ENCODE measurements at places on chromosomes 4 and X.

DNA sequence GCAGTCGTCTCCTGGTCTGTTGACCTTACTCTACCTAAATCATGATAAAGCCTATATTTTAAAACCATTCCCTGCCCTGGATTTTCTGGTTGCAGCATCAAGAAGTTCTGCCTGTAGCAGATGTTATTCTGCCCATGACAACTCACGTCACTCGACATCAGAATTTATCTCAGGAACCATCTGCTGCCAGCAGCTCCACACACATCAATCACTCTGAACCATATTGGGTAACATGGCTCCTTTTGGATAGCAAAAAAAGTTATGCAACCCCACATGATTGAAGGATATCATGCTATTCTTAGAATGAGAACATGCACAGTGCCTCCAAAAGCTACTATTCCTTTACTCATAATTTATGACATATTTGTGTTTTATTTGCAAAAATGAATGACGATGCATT, 341.4 kb downstream of the DHRSX start:
- DNase-seq: no peak

- DNase-seq: no peak
Observed at GRCh38 chrX:10048076-10048475, 80.9 kb downstream of the CLDN34 start.

- DNase-seq: peak; percentile 2
Observed at GRCh38 chr4:152534541-152535359, 1.1 kb downstream of the FBXW7 start.

DNA sequence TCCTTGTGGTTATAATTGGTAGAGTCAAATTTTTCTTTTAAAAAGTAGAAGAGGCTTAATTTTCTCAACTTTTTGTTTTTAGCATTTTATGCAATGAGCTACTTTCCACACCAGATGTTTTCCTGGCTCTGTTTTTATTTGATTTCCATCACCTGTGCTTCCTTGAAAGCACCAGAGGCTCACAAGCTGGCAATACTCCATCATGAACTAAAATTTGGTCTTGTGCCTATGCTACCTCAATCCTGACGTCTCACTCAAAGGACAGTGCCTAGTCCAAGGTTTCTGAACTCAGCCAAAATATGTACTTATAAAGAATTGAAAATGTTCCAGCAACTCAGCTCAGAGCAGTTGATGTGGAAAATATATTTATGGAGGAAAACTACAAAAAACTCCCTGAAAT, 914.0 kb upstream of the PRKX start:
- no peak for DNase-seq

DNA sequence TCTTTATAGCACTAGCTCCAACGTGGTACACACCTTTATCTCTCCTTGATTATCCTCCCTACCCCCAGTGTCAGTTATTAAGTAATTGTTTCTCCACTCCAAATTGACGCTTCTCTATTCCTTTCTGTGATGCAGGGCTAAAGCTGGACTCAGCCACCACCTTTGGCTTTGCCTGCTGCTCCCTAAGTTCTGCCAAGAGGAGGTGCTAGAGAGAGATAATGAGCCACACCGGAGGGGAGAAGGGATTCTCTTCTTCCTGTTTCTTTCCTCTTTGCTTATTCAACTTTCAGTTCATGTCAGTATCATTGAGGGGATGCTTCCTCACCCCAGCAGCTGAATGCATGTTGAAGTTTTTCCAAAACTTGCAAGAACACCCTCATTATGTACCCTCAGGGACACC, 176.5 kb downstream of the GBA3 start:
- no peak for DNase-seq

DNA sequence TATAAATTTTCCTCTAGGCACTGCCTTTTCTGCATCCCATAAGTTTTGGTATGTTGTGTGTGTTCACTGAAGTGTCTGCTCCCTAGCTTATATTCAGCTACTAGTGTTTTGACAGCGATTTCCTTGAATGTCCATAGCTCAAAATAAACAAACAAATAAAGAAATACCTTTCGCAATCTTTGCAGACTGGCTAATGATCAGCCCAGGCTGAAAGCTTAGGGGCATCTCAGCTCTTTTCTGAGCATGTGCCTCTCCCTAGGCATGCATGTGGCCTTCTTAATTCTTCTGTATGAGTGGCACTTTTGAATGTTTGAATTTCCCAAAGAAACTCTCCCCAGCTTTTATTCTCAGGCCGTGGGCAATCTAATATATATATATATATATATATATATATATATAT, 44.6 kb upstream of the SHROOM4 start:
- no peak for DNase-seq

DNA sequence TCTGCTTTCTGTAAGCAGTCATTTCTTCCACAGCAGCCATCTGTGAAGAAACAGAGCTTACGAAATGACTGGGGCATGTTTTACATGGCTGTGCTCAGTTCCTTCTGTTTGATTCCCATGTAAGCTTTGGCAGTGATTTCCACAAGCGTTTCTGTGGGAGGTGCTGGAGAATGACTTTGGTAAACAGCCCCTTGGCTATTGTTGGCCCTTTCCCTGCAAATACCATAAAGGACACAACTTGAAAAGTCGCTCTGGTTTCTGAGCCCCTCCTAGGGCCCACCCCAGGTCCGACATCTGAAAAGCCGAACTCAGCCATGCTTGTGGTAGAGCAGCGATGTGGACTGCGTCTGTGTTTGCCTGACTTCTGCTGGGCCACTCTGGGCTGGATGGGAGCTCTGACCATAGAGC, 3.7 kb downstream of the LIMCH1 start:
- DNase-seq: no peak

- no peak for DNase-seq
Observed at GRCh38 chrX:72037601-72038000, 94.1 kb downstream of the RTL5 start.

DNA sequence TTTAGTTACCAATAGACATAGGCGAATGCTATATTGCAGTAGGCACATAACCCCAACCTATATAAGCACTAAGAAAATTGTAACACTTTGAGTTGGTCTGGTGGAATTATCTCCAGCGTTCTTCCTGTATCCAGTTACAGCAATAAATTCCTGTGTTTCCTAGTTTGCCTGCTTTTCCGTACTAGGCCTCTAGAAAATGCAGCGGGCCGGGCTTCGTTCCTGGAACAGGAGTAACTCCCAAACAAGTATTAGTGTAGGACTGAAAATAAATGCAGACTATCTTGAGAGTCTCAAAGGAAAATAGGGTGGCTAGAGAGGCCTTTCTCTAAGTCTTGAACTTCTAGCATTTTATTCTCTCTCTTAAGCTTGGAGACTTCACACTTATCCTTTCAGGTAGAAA, 159.8 kb downstream of the OR13H1 start:
- DNase-seq: no peak

- no peak for DNase-seq
Observed at GRCh38 chr4:40991908-40992307, 222.4 kb downstream of the APBB2 start.

GRCh38 chrX:71650333-71650969, 16.9 kb upstream of the LOC101059915 start:
- DNase-seq: no peak

DNA sequence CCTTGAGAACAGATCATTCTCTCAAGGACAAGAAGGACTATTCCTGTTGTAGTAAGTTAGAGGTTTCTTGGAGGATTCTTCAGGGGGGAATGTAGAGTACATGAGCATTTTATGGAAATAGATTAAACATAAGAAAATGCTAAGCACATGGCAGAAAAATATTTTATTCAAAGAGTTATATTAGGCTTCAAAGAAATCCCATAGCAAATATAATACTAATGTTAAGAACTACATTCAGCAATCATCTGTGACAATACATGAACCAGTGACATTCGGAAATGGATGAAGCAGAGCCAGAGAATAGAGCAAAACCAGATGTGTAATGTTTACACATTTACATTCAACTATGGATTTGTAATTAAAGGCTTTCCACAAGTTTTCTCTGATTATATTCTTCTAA, 288.6 kb downstream of the NAF1 start:
- no peak for DNase-seq

DNA sequence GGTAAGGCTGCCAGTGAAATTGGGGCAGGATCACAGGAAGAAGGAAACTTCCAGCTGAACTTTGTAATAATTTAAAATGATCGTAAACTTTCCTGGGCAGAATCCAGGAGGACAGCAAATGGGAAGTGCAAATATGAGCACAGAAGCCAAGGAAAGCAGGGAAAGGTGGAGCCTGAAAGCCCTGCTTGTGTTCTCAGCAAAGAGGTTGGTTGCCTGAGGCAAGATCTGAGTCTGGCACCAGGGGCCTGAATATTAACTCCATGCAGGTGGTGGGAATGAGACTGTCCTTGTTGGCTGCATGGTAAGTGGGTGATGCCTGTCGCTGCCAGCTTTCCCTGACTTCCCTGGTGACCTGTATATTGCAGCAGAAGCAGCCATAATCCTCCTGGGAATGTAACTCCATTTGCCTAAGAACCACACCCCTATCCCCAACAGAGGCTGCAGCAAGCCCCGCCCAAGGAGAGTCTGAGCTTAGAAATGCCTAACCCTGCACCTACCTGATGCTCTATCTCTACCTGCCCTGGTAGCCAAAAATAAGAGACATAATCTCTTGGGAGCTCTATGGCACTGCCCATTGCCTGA, 132.0 kb upstream of the HDX start:
- DNase-seq: no peak

DNA sequence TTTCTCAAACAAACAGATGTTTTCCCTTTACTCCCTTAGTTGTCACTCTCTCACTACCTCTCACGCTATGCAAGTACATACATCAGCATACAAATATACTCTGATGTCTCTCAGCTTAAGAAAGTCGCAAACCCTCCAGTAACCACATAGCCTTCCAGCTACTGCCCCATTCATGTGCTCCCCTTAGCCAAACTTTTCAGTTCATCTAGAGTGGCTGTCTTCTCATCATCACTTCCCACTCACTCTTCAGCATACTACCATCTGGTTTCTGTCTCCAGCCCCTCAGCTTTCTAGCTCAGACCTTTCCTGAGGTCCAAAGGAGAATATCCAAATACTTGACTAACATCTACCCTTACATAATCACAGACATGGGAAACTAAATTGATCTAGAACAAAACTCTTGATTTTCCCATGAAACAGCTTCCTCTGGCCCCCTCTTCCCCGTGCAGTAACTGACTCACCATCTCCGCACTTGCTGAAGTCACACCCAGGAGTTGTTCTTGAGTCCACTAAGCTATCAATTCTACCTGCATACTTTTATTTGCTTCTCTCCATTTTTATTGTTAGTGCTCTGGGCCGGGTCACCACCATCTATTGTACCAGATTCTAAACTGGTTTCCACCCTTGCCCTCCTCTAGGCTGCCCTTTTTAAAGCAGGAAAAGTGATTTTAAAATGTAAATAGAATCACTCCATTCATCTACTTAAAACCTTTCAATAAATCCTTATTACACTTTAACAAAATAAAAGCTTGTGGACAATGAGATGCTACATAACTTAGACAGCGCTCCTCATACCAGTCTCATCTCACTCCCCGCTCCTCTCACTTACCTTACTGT, 57.2 kb downstream of the CASP6 start:
- no peak for DNase-seq

GRCh38 chr4:87651941-87652340, 1.9 kb downstream of the DMP1 start:
- DNase-seq: no peak

DNA sequence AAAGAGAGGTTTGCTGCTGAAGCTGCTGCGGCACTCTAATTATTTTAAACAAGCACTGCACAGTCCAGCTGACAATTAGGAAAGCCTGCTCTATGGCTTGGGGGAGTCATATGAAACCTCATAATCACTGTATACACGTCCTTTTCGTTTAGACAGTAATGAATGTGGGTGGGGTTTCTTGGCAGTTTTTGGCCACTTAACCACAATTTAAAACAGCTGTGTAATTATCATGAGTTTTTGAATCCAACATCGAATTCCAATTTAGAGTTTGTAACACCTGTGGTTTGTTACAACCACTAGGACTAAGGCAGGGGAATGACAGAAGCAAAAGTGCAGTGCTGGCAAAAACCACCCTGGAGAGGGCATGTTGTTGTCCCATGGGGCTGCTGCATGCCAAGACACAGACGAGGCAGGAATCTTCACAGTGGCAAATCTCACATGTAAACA, 99.5 kb downstream of the CXXC4 start:
- DNase-seq: no peak

DNA sequence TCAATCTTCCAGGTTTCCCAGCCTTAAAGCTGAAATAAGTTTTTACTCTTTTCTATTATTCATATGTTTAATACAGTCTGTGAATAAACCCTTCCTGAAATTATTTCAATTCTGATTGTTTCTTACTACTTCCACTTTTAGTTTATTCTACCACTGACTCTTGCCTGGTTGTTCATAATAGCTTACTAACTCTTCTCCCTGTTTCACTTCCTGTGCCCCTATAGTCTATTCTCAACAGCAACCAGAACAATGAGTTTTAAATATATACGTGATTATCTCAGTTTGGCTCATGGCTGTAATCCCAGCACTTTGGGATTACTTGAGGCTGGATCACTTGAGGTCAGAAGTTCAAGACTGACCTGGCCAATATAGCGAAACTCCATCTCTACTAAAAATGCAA, 408.0 kb upstream of the SPOCK3 start:
- no peak for DNase-seq

GRCh38 chr4:177879851-177880250, 437.6 kb upstream of the AGA start:
- peak; percentile 41 for DNase-seq

DNA sequence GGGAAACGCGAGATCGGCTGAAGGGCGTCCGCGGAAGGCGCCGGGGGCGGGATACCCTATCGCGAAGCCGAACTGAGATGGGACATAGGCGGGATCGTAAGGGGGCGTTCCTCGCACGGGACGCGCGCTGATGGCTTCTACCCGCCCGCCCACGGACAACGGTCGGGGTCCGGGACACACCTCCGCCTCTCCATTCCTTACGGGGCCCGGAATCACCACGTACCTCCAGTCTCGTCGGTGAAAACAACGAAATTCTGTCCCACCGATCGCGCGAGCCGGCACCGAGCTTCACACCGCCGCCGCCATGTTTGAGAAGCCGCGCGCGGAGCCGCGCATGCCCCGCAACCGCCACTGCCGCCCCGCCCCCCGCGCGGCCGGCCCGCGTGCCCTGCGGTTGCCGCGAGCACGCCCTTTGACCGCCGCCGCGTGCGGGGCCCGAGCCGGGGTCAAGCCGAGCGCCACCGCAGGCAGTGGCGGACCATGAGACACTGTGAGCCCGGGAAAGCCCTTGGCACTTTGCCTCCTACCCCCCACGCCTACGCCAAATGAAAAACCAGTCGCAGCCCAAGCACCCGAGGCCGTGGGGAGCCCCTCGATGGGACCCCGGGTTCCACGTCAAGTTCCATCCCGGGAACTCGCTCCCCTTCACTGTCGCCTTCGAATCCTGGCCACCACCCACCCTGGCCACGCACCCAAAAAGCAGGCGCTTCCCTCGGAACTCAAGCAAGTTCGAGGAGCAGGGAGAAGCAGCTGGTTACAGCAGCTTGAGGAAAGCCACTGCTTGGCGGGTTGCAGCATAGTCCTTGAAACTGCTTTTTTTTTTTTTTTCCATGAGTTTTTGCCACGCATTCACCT, at the start of gene SCML2:
SCML2 (minus strand) TSS at position 320 of the 855 bp plus-strand sequence. CDS start 20,617 bp downstream, outside the sequence.
- DNase-seq: no peak
